ENCODE measurements at places on chromosomes 16 and 17. TPM values are rescaled to one million over a fixed set of nuclear protein-coding genes. Genes with fewer than 3 reads are reported as not detected.

- no peak for DNase-seq
Measured at GRCh38 chr17:34620458-34620857, 41.1 kb downstream of the TMEM132E start.

DNA sequence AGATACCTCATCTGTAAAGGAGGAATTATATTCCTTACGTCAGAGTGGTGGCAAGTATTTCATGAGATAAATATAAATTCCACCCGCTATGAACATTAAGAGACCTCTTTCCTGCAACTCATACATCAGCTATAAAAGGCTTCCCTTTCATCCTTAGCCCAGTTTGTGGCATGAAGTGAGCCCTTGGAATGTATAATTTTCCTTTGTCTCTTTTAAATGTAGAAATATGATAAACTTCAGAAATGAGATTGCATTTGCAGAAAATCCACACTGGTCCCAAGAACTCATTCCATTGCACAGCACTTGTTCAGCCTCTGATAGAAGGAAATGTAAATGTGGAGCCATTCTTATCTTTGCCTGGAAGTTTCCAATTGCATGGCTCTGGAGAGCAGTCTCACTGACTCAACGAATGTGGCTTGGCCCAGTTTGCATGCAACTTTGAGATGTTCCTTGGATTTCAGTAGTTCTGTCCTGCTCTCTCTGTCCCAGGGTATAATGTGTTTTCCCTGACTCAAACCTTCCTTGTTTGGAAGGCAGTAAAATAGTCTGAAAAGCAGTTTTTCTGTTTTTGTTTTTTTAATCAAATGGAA lies 746.4 kb downstream of the CDH11 start:
- no peak for DNase-seq

CNTNAP4 gene
- total RNA-seq, result not detected

FNDC8 gene
- not detected for total RNA-seq

- no peak for DNase-seq
Measured at GRCh38 chr17:1212946-1213345, 33.2 kb upstream of the ABR start.

DNA sequence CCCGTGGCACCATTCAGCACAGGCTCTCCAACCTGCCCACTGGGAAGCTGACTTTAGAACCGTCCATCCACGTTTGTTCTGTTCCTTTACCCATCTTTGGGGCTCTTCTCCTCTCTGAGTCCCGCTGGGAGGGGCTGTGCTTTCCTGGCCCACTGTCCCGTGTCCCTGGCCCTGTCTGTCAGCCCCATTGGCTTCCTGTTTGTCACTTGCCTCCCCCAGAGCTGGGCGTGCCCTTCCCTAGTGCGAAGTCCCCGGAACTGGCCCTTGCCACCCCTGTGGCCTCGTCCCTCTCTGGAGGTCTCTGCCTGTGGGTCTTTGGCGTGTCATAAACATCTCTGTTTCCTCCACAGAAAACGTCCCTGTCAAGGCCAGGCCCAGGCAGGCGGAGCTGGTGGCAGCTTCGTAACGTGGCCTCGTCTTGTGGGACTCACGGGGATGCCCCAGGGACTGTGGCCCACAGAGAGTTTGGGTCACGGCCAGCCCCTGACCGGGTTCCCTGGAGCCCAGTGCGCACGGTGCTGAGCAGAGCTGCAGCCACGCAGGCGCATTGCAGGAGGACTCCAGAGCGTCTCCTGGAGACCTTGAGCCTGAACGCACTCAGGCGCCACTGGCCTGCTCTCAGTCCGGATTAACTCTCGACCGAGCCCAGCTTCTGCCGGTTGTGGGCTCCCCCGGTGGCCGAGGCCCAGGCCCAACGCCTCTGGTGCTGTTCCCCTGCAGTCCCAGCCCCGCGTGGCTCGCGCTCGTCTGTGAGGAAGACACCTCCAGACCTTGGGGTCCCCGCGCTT lies 7.3 kb downstream of the CHMP6 start:
- no peak for DNase-seq

KRTAP2-1 gene
- total RNA-seq, result 0.41 TPM

DNA sequence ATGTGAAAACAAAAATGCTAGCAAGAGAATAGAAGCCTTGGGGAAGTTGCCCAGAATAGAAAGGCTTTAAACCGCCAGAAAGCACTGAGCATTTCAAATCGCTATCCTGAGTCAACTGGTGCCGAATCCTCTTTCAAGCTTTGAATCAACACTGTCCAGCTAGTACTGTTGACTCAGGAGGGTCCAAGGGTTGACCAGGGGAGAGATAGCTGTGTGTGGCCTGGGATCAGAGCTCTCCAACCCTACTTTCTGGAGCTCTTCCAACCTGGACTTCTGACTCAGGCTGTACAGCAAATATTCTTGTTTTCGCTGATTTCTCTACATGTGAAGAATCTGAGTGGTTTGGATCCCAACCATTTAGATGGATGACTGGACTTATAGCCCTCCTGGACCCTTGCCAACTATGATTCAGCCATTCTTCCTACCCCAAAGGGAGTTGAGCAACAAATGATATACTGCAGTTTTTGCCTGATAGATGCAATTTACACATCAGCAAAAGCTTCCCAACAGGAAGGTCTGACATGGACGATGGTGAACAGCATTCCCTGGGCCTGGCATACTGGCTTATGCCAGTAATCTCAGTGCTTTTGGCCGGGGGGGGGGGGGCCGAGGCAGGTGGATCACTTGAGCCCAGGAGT lies 154.0 kb upstream of the SDK2 start:
- peak; percentile 26 for DNase-seq

DNA sequence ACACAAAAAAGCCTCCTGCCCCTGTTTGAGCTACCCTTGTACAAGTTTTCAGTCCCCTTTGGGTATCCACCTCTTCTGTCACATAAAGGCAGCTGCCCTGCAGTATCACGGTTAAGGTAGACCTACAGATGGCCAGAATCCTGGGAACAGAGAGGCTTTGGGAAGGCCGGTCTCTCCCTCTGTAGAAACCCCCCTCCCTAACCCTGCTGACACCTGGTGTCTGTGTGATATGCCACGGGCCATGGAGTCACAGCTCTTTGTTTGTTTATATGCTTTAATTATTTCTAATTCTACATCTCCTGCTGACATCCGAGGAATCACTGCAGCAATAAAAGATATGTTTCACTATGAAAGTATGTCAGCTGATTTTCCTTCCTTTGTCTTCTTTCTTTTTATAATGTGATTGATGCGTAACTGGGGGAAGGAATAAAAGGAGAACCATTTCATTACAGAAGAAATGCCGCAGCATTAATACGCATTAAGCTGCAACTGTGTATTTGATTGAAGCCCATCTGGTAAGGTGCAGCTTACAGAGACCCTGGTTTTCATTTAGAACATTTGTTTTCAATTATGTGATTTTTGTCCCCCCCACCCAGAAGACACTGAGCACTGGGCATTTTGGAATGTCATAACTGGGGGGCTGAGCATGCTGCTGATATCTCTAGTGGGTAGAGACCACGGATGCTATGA lies 142.1 kb downstream of the SLC39A11 start:
- no peak for DNase-seq

CACNA1G gene
- 0.09 TPM for total RNA-seq

DNA sequence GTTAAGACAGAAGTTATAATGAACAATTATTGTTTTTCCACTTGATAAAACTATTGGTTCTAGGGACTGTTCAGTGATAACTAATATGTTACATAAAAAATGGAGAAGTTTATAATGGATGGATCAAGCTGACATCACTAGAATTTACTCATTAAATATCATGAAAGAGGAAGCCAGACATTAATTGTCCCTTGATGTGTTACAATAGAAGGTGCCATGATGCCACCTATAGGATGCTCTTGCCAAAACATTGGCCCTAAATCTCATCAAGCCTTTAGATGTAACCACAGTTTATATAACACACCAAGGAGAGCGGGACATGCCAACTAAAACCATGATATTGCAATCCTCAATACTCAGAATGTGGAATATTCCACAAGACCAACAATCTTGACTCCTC lies 147.9 kb upstream of the MON1B start:
- no peak for DNase-seq

All from HFFc6 (cell line).